T-helper 9 cell (primary cell): ENCODE measurements at places on chromosomes 5 and 9.

DNA sequence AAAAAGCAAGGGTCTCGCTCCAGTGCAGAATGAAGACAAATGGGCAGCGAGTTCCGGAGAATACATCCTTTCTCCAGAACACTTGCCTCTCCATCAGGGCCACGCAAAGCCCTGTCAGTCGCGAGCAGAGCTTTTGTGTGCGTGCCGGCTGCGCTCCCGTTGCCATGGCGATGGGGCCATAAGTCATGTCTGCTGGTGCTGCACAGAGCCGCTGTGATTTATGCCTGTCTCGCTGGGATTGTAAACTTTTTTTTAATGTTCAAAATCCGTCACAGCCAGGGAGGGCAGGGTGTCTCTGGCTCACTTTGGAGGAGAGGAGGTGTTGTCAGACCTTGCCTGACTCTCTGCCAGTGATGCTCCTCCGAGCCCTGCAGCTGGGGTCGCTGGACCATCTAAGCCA is 272.7 kb downstream of the TRIM32 start:
- no peak for DNase-seq

- DNase-seq: no peak
These were observed at the start of gene PHYHD1 for GRCh38 chr9:128920381-128921058. Gene PHYHD1 (plus strand): TSS chr9:128920982. CDS start chr9:128922324, 1,342 bp downstream.

DNA sequence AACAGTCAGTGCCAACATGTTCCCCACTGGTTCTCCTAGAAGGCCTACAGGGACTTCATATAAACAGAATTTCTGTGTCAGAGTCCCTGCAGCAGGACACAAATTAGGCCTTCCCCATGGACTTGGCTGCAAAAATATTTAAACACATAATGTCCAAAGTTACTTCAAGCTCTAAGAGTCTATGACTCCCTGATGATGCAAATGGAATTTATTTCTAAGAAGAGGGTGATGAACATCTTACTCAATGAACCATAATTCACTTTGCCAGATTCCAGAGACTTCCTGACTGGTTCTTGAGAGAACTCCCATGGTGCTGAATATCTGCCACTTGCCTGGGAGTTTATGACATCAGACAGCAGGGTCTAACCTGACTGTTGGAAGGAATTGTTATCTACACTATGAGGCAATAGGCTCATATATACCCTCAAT is 32.7 kb upstream of the ADRA1B start:
- no peak for DNase-seq

GRCh38 chr5:103037673-103038455 is 82.1 kb downstream of the GIN1 start:
- DNase-seq: no peak

DNA sequence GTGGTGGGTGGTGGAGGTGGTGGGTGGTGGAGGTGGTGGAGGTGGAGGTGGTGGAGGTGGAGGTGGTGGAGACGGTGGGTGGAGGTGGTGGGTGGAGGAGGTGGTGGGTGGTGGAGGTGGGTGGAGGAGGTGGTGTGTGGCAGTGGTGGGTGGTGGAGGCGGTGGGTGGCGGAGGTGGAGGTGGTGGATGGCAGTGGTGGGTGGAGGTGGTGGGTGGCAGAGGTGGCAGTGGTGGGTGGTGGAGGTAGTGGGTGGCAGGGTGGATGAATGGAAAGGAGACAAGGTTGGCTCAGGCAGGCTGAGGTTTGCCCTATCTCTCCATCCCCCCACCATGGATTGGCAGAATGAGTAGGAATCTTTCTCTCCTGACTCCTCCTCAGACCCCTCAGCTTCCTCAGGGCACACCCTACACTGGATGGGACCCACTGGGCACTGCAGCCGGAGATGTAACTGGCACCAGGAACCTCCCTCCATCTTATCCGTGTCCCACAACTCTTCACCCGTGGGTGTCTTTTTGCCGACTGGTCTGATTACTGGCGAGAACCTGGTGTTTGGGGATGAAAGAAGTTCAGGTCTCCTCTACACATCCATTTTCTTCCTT is 166.3 kb downstream of the C9orf50 start:
- DNase-seq: no peak

GRCh38 chr9:121708768-121709488 is 57.5 kb downstream of the DAB2IP start:
- no peak for DNase-seq

- no peak for DNase-seq
These were observed 26.9 kb downstream of the INVS start for GRCh38 chr9:100125910-100126309.

- DNase-seq: no peak
These were observed 117.5 kb downstream of the MED10 start for GRCh38 chr5:6260846-6261245.

DNA sequence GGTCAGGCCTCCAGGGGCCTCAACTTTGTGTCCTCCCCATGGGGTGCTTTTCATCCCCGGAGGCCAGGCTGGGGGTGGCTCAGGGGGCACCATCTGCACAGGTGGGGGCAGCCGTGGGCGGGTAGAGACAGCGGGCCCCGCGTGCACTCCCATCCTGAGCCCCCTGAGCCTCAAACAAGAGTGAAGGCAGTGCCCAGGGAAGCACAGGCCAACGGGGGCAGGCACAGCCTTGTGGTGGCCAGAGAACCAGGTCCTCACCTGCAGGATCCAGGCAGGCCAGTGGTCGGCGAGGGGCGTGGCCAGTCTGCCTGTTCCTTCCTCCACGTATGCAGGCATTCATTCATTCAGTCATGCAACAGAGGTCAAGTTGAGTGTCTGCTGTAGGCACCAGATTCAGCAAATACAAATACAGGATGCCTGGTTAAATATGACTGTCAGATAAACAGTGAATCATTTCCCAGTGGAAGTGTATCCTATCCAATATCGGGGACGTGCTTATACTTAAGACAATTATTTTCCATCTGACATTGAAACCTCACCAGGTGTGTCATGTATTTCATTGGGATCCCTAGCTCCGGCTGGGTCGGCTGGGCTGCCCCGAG is 22.3 kb downstream of the KCNT1 start:
- DNase-seq: no peak

- no peak for DNase-seq
These were observed 192.2 kb upstream of the CDKN2B start for GRCh38 chr9:22201256-22201655.

GRCh38 chr9:15332939-15333338 is 25.9 kb upstream of the TTC39B start:
- DNase-seq: no peak

- DNase-seq: no peak
These were observed 1.7 kb upstream of the AIF1L start for GRCh38 chr9:131094622-131095021.

GRCh38 chr9:79896390-79896980 is 324.7 kb downstream of the TLE4 start:
- no peak for DNase-seq

GRCh38 chr5:143174714-143175398 is 228.6 kb downstream of the NR3C1 start:
- DNase-seq: no peak
